ENCODE measurements at places on chromosomes 7 and 10.

DNA sequence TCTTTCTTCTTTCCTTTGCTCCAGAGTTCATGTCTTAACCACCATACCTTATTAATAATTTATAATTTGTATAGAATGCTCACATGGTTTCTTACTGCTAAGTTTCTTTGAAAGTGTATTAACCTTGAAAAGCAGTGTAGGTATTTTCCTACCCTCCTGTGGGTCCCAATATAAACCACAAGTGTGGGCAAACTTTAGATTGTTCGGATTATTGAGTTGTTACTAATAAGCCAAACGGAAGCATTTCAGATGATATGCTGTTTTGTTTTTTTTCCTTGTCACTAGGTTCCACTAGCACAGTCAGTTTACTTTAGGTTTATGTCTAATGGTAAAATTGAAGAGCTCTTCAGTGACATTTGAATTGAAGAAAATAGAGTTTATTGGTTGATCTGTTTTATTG, 10.2 kb downstream of the SSBP1 start:
- no peak for DNase-seq

GRCh38 chr10:11107948-11108347, 90.3 kb downstream of the CELF2 start:
- DNase-seq: no peak

- DNase-seq: no peak
Measured at GRCh38 chr7:123355576-123356190, 155.9 kb upstream of the SLC13A1 start.

DNA sequence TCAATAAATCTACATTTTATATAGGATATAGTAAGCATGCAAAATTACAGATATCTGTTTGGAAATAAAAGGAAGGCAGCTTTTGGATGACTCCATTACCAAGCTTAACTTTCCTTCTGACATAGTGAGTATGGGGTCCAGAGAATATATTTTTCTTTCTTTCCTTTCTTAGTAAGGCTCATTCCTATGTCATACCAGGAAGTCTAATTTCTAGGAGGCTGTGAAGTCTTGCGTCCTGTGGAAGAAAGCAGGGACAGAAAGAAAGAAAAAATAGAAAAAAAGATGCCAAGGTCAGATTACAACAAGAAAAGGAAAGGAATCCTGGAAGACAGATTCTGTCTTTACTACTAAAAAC, 36.3 kb downstream of the AKR1C8 start:
- no peak for DNase-seq

DNA sequence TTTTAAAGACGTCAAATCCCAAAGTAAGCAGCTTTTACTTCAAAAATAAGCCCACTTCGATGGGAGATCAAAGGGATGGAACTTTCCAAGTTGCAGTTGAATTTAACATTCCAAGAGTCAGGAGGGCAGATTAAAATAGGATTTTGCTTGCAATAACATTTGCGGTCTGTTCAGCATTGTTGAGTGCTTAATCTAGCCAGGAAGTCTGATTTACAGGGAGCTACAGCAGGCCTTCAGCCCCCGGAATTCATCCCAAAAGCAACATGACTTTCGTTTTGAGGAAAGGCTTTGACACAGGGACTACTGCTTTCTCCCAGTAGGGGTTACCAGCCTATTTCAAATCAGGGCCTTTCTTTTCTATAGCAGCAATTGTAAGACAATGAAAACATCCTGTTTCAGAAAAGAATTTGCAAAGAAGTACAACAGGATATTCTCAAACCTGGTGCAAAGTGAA, 279.6 kb upstream of the PITRM1 start:
- no peak for DNase-seq

DNA sequence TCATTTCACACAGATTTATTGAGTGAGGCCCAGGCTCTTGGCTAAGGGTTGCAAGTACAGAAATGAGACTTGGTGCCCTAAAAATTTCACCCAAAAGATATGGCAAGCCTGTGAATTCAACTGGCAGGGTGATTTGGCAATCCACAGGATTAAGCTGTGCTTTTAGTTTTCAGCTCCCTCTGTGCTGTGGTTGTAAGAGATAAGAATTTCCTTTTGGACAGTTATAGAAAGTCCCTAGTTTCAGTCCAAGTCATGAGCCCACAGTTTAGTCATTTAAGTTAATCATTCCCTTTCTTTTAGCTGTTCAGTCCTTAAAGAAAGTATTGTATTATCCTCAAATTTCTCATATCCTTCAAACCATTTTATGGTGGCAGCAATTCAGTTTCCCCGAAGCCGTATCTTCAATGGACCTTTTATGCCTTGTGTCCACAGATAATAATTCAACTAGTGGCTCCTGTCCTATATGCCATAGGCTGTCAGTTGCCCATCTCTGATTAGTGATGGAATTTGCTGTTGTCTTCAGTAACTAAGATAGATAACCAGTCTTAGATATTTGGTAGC, 73.4 kb upstream of the NAMPT start:
- no peak for DNase-seq

- no peak for DNase-seq
Measured at GRCh38 chr10:95277614-95278013, 13.2 kb downstream of the PDLIM1 start.

DNA sequence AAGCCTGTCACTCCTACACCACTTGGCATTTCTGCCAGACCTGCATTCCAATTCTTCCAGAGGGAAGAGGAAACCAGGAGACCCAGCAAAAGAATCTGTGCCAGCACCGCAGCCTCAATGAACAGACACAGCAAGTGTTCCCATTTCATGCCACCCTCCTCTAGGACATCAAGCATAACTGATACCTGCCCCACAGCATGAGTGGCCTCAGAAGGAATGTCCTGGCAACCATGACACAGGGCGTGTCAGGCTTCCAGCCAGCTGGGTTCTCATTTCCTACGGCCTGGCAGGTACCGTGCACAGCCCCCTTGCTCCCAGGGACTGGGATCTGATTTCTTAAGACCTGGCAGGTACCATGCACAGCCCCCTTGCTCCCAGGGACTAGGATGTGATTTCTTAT, 7.8 kb downstream of the MAD1L1 start:
- no peak for DNase-seq

DNA sequence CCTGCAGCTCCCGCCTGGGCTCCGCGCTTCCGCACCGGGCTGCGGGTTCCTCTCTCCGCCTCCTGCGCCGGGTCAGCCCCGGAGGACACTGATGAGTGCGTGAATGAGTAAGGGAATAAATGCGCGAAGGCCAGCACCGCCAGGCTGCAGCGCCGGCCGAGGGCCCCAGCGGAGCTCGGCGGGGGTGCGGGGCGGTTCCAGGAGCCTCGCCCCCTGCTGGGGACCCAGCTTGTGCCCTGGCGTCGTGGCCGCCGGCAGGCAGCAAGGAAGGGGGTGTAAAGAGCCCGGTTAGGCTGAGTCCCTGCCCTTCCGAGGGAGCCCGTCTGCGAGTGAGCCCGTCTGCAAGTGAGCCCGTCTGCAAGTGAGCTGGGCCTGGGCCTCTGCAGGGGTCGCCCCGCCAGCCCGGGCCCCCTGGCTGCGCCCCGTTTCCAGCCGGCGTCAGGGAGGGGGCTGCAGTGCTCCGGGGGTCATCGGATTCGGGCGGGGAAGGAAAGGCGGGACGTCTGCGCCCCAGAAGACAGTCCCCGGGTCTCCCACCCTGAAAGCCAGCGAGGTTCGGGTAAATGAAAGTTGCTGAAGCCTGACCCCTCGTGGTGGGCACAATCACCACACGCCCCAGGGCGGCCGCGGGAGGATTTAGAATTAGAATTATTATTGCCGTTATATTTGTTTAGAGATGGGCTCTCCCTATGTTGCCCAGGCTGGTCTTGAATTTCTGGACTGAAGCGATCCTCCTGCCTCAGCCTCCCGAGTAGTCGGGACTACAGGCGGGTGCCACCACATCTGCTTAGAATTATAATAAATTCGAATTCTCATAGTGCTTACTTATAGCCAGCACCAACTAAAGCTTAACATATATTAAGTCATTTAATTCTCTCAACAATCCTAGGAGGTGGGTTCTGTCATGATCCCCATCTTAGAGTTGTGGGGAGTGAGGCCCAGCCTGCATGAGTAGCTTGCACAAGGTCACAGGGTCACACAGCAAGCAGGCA, 8.6 kb upstream of the CRYGN start:
- no peak for DNase-seq

DNA sequence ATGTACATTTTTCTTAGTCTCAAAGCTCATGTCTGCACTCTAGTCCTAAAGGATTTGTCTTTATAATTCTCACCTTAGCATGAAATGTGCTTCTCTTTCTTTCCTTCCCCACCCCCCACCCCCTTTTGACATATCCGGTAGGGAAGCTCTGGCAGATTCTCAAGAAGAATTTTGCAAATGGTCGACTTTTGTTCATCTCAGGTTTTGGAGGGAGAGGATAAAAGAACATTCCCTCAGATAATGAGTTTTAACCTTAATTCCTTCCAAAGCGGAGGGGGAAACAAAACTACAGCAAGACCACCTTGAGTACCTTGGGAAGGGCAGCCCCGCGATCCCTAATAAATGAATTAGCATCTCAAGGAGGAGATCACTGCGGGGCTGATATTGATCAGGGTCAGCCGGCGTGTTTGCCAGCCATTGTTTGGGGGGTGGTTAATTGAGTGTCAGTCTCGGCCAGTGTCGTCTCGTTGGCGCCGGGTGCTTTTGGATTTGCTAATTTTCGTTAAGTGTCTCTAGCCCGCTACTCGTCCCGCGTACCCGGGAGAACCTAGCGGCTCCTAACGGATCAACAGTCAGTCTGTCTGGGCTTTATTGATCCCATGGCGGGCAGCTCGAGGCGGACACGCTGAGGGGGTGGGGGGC, 874 bp upstream of the BAMBI start:
- no peak for DNase-seq

GRCh38 chr7:12233175-12233574, 22.1 kb downstream of the TMEM106B start:
- DNase-seq: no peak

GRCh38 chr7:46387646-46388045, 466.6 kb upstream of the IGFBP3 start:
- DNase-seq: no peak

GRCh38 chr7:47516985-47517600, 64.8 kb downstream of the TNS3 start:
- no peak for DNase-seq

GRCh38 chr7:155448632-155449007, 9.3 kb upstream of the EN2 start:
- DNase-seq: no peak

DNA sequence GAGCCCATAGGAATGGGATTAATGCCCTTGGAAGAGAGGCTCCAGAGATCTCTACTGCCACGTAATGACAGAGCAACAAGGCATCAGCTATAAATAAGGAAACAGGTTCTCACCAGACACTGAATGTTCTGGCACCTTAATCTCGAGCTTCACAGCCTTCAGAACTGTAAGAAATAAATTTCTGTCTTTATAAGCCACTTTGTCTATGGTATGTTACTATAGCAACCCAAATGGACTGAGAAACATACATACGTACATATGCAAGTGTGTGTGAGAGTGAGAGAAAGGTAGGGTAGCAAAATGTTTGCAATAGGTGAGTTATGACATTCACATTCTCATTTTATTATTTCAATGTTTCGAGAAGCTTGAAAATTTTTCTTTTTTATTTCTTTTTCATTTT, 22.1 kb upstream of the HTR5A start:
- no peak for DNase-seq

GRCh38 chr7:144818511-144818910, 17.3 kb downstream of the TPK1 start:
- no peak for DNase-seq

- DNase-seq: no peak
Measured at GRCh38 chr10:61761825-61762217, 99.1 kb downstream of the CABCOCO1 start.

- no peak for DNase-seq
Measured at GRCh38 chr7:29496355-29497020, 67.1 kb upstream of the PRR15 start.

- no peak for DNase-seq
Measured at GRCh38 chr10:29522061-29522855, 112.5 kb downstream of the SVIL start.

DNA sequence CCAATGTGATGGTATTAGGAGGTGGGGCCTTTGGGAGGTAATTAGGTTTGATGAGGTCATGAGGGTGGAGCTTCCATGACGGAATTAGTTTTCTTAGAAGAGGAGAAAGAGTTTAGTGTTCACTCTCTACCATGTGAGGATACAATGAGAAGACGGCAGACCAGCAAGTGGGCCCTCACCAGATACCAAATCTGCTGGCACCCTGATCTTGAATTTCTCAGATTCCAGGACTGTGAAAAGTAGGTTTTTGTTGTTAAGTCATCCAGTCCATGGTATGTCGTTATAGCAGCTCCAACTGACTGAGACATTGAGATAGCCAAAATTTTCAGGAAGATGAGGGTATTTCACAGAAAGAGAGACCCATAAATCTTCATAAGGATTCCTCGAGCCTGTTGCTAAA, 3.6 kb upstream of the TMEM196 start:
- DNase-seq: no peak

DNA sequence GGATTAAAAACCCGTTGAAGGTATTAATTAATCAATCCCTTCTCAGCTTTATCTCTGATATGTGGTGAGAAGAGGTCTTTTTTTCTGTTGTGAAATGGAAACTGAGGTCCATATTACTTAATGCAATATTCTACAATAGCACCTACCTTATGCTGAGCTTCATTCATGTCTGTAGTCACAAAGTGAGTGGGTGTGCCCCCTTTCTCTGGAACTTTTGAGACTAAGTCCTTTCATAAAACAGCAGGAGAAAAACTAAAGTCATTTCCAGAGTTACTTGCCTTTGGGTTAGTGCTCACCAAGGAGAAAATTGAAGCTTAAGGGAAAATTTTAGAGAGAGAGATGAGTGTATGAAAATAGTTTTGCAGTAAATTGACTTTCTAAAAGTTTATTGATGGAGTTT, 61.2 kb downstream of the EXOC4 start:
- DNase-seq: no peak

GRCh38 chr10:62082729-62083411, 181.4 kb downstream of the ARID5B start:
- DNase-seq: no peak

GRCh38 chr7:107045980-107046379, 1.5 kb downstream of the PRKAR2B start:
- no peak for DNase-seq

DNA sequence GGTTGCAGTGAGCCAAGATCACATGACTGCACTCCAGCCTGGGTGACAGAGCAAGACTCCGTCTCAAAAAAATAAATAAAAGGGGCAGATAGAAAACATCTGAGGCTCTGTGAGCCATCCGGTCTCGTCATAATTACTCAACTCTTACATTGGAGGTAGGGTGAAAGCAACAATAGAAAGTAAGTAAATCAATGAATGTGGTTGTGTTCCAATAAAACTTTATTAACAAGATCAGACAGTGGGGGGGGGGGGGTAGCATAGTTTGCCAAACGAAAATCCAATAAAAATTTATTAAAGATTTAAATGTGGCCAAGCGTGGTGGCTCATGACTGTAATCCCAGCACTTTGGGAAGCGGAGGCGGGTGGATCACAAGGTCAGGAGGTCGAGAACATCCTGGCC, 2.8 kb upstream of the ZFAND4 start:
- DNase-seq: no peak

GRCh38 chr10:23363793-23364135, 19.2 kb upstream of the C10orf67 start:
- DNase-seq: no peak

GRCh38 chr7:98935811-98936210, 57.5 kb downstream of the TRRAP start:
- no peak for DNase-seq

Measured in SK-N-MC (cell line).